CD4-positive, alpha-beta memory T cell (primary cell): ENCODE measurements at places on chromosomes 16 and 17.

DNA sequence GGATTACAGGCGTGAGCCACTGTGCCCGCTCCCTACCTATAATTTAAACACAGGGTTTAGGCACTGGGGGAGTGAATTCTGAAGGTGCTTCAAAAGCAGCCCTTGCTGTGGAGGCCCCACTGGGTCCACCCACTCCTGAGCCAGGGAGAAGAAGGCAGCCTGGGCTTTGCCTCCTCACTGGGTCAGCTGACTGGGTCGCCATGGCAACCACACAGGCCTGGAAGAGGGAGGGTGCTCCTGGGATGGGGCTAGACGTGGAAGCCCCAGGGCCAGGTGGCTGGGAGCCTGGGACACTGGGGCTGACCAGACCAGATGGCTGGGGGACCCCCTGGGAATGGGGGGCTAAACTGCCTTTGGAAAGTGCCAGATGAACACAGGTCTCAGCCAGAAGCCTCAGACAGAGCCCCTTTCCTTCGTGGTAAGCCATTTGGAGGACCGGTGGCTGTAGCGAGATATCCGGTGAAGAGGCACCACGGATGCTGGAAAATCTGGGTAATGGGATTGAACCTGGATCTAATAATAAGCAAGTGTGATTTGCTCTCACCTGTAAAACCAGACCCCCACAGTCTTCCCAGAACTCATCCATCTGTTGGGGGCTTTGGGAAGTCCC lies 32.9 kb downstream of the TRARG1 start:
- no peak for DNase-seq

DNA sequence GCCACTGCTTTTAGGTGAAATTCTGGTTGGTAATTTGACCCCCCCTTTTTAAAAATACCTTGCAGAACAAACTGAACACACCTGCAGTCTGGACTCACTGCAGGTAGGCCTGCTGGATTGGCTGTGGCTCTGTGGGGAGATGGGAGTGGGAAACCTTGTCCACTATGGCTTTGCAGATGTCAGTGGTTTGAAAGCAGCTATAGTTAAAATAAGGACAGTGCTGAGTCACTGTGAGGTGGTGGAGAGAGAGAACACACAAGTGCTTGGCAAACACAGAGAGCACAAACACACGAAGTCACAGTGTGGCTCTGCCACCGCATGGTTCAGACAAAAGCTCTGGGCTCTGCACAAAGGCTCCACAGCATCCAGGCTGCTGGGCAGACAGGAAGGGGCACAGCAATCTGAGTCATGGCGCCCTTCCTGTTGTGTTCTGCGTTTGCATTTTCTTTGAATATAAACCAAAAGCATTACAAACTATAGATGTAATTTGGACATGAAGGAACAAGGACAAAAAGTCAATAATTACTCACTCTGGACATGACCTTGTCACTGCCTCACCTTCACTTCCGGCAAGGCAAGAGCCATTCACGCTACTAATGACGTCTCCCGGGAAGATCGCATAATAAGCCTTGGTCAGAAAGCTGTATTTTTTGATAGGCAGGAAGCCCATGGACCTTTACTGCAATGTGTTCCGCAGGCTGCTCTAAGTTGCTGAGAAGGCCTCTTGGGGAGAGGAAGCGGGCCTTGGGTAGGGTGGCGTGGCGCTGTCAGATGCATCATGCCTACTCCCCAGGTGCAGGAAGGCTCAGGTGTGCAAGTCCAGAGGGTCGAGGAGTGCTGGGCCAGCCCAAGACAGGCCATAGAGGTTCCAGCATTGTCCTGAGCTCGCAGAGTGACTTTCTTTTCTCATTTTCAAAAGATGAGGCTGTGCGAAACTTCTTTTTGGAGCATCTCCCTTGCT lies 60.1 kb upstream of the MED9 start:
- no peak for DNase-seq

DNA sequence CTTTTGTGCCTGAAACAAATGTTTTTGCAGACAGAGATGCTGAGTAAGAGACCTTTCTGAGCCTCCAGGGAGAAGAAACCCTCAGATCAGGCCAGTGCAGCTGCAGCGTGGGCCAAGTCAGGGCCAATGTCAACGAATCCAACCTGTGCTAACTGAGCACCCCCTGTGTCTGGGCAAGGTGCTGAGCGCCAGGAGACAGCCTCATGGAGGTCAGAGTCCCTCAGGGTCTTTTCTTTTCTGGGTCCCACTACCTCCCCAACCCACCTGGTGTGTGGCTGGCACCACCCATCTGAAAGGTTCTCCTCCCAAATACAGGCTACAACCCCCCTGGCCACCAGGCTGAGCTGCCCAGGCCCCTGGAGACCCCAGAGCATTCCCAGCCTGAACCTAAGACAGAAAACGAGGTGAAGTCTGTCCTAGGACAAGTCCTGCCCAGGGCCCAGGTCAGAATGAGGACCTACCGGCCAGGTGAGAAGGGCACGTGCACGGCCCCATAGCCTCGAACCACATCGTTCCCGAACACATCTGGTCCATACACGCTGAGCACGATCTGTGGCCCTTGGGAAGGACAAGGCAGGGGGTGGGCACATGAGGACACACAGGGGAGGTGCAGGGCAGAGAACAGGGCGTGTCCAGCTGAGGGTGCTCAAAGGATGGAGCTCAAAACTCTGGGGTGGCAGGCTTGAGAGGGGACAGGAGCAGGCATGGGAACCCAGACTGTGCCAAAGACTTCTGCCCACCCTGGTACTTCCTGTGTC lies 15.0 kb downstream of the B9D1 start:
- no peak for DNase-seq

DNA sequence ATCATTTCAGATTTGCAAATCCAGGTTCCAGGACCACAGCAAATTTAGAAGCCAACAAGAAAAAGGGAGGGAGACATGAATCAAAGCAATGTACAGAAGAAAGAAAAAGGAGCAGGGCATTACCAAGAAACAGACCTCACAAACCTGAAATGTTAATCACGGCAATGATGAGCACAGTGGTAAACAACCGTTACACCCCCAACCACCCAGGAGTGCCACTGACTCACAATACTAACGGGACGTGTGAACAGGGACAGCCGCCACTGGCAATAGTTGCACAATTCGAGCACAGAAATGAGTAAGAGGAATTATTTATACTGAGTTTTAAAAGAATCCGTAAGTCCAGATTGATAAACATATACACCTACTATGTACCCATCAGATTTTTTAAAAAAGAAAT lies 13.8 kb downstream of the USP22 start:
- DNase-seq = no peak

DNA sequence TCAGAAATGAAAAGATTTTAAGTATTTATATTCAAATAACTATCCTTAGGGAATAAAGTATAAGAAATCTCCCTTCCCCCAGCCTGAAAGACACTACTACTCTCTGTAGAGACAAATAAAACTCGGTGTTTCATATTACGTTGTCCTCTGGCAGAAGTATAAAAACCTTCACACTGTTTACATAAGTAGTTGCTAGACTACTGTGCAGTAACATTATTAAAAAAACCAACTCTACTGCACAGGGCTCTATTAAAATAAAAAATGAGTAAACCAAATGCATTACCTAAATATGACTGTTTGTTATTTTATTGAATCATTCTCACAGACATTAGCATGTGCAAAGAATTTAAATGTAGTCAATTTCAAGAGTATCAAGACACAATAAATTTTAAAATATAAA lies 67.4 kb downstream of the MED13 start:
- DNase-seq = no peak

DNA sequence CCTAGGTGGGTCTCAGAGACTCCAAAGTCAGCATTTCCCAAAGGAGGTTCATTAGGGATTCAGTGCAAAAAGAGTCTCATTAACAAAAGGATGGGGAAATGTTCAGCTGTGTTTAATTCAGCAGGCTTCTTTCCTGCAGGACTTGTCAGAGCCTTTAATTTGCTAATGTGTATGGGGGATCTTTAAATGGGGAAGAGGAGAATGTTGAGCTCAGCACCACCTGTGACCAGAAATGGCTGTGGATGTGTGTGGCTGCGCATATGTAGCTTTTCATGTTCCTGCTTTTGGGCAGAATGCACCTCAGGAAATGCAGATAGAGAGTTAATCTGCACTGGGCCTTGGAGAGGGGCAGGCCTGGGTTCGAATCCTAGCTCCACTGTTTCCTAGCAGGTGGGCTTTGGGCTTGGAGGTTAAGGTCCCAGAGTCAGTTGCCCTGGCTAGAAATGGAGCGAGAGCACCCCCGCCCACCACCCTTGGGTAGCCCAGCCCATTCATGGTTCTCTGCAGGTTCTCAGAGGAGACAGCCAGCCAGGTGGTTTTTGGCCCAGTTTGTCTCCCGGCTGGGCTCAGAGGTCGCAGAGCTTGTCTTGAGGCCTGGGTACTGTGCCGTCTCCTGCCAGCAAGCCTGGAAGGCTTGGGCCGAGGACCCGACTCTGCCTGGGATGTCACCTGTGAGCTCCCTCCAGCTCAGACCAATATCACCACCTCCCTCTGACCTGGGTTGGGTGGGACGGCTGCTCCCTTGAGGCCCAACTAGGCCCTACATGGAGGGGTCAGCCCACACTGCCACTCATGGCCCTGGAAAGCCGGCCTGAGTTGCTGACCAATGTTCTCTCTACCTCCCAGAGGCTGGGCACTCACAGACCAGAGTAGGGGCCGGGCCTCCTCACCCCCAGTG lies 9.3 kb downstream of the ADCY7 start:
- DNase-seq = peak; percentile 19

- DNase-seq = no peak
Observed at GRCh38 chr16:20339744-20340143, 12.4 kb upstream of the GP2 start.

DNA sequence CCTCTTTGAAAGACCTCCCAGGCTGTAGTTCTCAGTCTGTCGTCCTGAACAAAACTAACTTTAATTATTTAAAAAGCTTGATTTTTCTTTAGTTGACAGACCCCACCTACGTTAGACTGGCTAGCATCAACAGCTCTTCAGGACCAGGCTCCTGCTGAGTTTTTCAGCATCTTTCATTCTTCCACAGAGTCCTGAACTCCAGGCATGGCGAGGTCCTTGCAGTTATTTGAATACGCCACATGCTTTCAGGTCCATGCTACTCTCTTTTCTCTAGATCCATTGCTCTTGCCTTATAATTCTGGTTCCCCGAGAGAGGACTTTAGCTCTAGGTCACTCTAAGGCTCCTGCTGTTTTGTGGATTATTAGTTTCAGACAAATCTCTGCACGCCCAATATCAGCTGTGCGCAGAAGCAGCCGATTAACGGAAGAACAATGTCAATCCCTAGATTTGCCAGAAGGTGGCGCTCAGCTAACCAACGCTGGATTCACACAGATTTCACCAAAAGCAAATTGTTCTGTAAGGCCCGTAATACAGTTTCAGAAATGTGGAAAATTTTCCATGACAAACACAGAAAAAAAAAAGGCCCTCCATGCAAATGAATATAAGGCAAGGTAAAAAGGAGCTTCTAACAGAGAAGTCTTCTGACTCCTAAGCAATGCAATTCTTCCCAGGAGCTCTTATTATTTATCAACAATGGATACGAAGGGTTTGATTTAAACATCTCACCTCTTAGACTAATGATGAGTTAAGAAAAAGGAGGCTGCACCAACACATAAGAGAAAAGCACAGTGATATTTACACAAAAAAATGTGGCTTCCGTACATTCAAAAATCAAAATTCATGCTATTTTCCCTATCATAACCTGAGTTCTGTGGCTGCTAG lies 33.5 kb upstream of the BCO1 start:
- DNase-seq = peak; percentile 10

DNA sequence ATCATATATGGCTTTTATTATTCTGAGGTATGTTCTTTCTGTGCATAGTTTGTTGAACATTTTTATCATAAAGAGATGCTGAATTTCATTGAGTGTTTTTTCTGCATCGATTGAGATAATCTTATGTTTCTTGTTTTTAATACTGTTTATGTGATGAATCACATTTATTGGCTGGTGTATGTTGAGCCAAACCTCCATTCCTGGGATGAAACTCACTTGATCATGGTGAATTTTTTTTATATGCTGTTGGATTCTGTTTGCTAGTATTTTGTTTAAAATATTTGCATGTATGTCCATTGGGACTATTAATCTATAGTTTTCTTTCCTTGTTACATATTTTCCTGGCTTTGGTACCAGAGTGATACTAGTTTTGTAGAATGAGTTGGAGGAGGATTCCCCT lies 500.2 kb downstream of the CDH11 start:
- DNase-seq = no peak
